Stimulated activated CD4-positive, alpha-beta T cell treated with anti-CD3 and anti-CD28 coated beads, Interleukin-1b, Interleukin-23, amount 100 ng/mL, for 24 hours (primary cell): ENCODE measurements at places on chromosomes 2 and 18.

- no peak for DNase-seq
These were observed 1.4 kb downstream of the PSME4 start for GRCh38 chr2:53969285-53969967.

DNA sequence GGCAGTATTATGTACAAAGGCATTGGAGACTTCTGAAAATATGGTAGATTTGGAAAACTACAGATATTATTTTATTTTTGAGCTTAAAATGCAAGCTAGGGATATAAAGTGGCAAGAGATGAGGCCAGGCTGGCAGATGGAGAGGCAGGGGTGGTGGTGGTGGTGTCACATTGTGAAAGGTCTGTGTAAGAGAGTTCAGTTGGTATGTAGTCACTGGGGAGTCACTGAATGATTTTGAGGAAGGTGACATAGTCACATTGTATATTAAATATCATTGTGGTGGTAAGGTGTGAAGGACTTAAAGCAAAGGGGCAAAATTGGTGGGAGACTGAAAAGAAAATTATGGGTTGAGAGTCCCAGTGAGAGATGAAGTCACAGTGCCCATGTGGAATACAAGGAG lies 82.5 kb downstream of the DIS3L2 start:
- DNase-seq, result no peak

DNA sequence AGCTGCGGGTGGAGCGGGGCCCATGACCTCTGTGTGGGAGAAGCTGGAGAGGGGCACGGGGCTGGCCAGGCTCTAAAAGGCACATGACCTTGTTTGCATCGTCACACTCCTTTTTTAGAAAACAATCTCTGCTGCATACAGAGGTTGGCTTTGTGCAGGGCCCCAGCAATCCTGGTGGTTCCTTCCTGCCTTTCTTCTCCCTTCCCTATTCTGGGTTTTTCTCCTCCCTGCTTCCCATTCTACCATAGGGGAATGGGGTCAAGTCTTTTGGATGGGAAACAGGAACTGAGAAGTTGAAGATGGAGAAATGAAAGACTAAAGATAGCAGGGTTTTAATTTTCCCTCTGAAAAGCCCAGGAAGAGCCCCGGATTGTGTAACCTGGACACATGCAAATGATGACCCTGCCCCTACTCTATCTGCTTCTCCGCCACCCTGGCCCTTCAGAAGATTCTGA lies 53.9 kb downstream of the ASAP2 start:
- no peak for DNase-seq

DNA sequence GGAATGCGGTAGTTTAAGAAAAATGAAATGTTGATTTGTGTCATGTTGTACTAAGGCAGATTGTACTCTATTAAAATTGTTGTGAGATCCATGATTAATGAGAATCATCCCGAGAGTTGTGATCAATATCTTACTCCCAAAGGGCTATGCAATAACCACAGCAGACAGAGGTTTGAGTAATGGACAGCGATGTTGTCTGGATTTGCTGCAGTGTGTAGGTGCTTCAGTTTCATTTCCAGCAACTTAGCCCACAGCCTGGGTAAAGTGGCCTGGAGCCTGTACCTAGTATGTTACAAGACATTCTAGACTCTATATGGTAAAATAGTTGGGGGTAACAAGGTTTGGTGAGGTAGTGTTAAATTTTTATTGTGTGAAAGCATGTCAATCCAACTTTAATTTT lies 794.3 kb upstream of the CDH7 start:
- no peak for DNase-seq

GRCh38 chr2:112073875-112074274 lies 18.8 kb downstream of the TMEM87B start:
- no peak for DNase-seq

DNA sequence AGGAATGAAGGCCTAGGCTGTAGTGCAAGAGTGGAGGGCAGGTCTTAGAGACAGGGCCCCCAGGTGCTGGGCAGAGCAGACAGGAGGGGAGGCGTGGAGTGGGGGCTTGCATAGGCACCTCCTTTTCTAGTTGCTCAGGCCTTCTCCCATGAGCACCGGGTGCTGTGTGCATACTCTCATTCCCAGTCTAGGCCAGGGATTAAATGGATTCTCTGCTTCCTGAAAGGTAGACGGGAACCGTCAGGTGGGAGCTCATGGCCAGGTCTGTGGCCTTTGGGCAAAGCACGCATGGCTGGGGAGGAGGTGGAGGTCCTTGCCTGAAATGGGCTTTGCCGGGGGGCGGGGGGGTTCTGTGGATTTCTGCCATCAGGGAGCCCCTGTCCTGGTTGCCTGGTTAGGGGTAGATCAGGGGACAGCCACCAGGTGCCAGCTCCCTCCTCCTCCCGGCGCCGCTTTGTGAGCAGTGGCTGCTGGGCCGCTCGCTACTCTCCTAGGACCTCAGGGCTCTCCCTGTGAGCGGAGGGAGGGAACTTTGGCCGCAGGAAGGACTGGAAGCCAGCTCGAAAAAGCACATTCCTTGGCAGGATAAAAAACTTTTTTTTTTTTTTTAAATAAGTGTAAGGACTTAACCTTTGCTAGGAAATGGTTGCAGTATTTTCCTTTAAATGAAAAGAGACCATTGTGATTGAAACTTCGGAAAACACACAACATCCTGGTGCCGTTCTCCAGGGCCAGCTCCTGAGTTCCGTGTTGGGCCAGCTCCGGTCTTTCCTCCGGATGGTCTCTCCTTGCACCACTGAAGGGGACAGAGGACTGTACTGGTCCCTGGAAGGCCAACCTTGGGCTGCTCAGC lies 82.8 kb upstream of the HAAO start:
- no peak for DNase-seq

DNA sequence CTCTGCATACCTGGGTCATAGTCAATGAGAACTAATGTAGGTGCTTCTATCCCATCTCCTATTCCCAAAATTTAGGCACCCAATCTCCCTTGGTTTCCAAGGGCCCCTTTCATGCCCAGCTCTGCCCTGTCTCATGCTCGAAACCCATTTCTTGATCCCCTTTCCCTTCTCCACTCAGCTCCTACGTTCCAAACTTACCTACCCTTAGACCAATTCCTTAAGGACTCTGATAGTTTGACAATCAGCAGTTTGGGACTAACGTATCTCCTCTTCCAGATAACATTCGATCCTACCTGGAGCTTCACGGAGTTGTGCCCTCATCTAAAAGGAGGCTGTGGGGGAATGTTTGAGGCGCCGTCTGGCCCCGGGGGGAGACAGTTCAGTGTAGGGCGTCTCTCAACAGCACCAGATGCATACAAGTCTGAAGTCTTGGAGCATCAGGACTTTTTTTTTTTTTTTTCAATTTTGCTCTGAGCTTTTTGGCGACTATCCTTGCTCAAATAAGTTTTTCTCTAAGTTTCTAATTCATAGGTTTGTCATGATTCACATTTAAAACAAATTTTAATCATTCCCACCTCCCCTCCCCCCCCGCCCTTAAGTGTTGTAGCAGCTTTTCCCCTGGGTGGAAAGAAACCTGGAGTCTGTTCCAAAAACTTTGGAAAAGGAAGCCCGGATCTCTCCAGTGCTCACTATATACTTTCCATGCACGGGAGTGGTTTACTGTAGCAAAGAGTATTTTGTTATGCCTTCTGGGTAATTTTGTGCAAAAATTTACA lies 141.2 kb upstream of the LGALSL start:
- DNase-seq, result no peak

DNA sequence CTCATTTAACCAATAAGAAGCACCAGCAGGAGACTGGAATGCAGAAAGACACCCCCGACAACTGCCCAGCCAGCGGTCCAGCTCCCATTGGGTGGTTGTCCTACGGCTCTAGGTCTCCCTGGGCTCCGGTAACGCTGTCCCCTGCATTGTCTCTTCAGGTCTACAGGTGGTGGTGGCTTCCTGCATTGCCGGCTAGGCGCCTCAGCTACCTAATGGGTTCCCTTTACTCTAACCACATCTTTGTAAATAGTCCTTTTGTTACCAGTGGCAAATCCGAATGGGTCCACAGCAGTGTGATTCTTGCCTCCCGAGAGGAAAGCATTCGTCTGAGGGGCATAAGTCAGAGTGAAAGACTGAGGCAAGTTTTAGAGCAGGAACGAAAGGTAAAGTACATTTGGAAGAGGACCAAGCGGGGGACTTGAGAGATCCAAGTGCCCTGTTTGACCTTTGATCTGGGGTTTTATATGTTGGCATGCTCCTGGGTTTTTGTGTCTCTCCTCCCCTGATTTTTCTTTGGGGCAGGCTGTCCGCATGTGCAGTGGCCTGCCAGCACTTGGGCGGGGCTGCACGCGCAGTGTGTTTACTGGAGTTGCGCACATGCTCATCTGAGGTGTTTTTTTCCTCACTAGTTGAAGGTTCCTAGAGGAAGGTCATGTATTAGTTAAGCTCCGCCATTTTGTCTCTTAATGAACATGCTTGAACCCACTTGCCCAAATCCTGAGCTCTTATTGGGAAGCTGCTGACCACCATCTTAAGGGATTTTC lies 11.0 kb downstream of the FABP1 start:
- DNase-seq, result no peak

DNA sequence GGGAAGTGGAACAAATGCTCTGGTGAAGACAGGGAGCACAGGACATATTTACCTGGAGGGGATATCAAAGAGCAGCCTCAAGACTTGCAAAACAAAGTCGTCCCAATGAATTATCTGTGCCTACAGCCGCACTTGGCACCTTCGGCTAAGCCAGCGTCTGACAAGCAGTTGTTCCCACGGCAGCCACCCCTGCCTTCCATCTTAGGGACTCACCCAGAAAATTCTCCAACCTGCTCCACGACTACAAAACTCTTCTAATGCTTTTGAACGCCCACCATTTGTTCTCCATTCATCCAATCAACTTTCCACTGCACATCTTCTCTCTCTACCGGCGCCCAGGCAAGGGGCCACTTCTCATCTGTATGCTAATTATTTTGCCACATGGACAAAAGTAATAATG lies 7.0 kb downstream of the MYT1L start:
- DNase-seq, result no peak

- no peak for DNase-seq
These were observed 310.7 kb downstream of the TNS1 start for GRCh38 chr2:217691920-217692666.

DNA sequence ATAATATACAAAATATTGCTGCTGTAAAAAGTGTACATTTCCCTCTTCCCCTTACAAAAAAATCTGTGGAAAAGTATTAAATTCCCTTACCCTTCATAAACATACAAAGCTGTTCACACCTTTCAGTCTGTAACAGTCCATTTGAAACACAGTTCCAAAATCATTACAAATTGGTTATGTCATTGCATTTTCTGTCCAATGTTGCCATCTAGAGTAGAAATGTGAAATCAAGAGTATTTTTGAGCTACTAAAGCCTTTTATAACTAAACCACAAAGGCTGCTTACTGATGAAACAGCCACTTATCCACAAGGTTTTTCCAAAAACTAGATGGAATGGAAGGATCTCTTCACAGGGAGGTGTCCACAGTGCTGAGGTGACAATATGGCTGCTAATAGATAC lies 72.5 kb downstream of the SS18 start:
- no peak for DNase-seq

DNA sequence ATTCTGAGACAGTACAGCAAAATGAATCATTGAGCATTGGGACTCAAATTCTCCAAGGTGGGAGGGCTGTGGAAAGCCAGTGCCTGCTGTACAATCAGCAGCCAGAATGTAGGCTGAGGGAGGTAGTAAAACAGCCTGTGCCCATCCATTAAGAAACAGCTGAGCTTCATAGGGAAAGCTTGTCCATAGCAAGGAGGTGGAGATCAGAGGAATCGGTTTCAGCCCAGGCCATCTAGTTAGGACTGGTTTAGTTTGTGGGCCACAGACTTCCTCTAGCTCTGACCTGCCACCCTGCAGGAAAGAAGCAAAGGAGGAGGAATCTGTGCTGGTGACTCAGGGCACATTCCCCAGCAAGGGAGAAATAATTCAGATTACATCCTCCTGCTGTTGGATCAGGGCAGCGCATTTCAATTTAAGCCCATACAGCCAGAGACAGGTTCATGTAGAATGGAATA lies 333.4 kb downstream of the SETBP1 start:
- no peak for DNase-seq
